Spleen (tissue), 13 donors: ENCODE measurements at places on chromosomes 2 and 18. TPM values are rescaled to one million over a fixed set of nuclear protein-coding genes. Genes with fewer than 3 reads are reported as not detected.

GRCh38 chr18:48864876-48865275 is 85.9 kb downstream of the SMAD7 start:
- H3K27me3 ChIP-seq: no peaks in the 10 kb centered on the region
- H3K4me3 ChIP-seq: no peak overlapping the region
- no peak overlapping the region for H3K27ac ChIP-seq

DNA sequence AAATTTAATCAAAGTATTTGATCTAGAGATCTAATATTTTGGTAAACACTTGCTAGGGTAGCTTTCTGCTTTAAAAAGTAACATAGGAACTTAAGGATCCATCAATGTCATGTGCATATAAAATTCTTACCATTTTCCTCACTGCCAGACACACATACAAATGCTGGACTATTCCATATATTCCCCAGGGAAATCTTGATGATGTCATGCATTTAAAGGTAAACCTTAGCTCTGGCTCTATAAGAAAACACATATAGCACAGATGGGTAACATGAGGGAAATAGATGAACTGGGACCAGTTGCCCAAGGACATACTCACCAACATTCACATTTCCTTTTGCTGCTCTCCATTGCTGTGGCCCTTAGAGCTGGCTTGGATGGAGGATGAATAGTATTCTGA is 79.1 kb upstream of the FMNL2 start:
- no peak for DNase-seq
- H3K4me3 ChIP-seq: no peak overlapping the region
- no peaks in the 10 kb centered on the region for H3K36me3 ChIP-seq
- no peaks in the 10 kb centered on the region for H3K4me1 ChIP-seq
- no peak overlapping the region for H3K27ac ChIP-seq

- H3K4me3 ChIP-seq: no peak overlapping the region
- no peaks in the 10 kb centered on the region for H3K36me3 ChIP-seq
- peaks cover 35% of the 10 kb centered on the region for H3K4me1 ChIP-seq
These were observed 39.2 kb downstream of the GRHL1 start for GRCh38 chr2:9990736-9991135.

- no peaks in the 10 kb centered on the region for H3K27me3 ChIP-seq
- no peak for DNase-seq
- H3K27ac ChIP-seq: peak overlapping the region; percentile 24
- no peak overlapping the region for H3K4me3 ChIP-seq
These were observed 155.6 kb upstream of the GLI2 start for GRCh38 chr2:120579916-120580685.

DNA sequence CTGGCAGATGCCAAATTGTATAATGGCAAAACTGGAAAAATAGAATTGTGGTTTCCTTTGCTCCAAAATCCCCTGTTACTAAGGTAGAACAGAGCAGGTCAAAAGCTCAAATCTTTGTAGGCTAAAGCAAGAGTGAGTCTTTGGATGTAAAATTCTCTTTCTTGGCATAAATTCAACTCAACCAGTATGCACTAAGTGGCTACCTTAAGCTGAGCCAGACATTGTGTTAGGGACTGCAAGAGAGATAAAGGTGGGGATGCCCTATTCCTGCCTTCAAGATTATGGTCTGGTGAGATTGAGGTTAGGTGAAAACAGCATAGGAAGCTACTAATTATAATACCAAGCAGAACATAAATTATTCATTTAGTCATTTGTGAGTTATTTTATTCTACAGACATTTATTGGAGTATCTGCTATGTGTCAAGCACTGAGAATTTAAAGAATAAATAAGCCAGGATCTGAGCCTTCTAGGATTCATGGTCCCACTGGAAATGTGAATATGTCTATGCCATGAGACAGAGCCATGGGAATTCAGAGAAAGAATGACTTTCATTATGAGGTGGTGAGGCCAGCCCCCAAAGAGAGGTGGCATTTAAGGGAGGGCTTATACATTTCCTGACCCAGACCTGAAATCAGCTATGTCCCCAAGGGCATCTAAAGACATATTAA is 198.0 kb upstream of the NCKAP5 start:
- H3K4me1 ChIP-seq: no peaks in the 10 kb centered on the region
- no peaks in the 10 kb centered on the region for H3K36me3 ChIP-seq
- DNase-seq: no peak
- H3K27me3 ChIP-seq: no peaks in the 10 kb centered on the region

- no peaks in the 10 kb centered on the region for H3K36me3 ChIP-seq
- H3K27me3 ChIP-seq: no peaks in the 10 kb centered on the region
- H3K4me1 ChIP-seq: no peaks in the 10 kb centered on the region
- H3K4me3 ChIP-seq: no peak overlapping the region
These were observed 301.8 kb upstream of the HNRNPA3 start for GRCh38 chr2:176910828-176911227.

DNA sequence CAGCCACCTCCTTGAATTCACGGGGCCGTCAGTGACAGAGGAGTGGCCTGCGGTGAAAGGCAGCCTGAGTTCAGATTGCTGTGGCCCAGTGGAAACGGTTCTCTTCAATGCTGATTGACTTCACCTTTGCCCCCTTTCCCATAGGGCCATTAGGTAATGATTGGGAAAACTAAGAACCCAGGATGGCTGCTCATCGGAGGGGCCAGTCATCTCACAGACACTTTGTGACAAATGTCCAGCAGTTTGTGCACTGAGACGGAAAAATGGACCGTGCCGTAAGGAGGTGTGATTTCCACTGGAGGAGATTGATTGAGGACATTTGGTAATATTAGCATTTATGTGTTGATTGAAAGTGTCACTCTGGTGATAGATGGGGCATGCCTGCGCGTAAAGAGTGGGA is 59.7 kb upstream of the TPO start:
- no peak overlapping the region for H3K4me3 ChIP-seq
- H3K36me3 ChIP-seq: no peaks in the 10 kb centered on the region
- DNase-seq: no peak
- H3K27me3 ChIP-seq: no peaks in the 10 kb centered on the region

GRCh38 chr2:122328816-122329215 is 573.4 kb downstream of the TSN start:
- H3K27ac ChIP-seq: no peak overlapping the region
- no peaks in the 10 kb centered on the region for H3K36me3 ChIP-seq
- no peaks in the 10 kb centered on the region for H3K27me3 ChIP-seq

- no peak for DNase-seq
- no peak overlapping the region for H3K4me3 ChIP-seq
- peaks cover 49% of the 10 kb centered on the region for H3K36me3 ChIP-seq
- no peak overlapping the region for H3K27ac ChIP-seq
These were observed 22.5 kb downstream of the ELMOD3 start for GRCh38 chr2:85377083-85377482.

- no peak overlapping the region for H3K4me3 ChIP-seq
- H3K27ac ChIP-seq: no peak overlapping the region
- H3K27me3 ChIP-seq: no peaks in the 10 kb centered on the region
- H3K4me1 ChIP-seq: no peaks in the 10 kb centered on the region
- DNase-seq: no peak
These were observed 14.7 kb downstream of the NIFK start for GRCh38 chr2:121721926-121722325.

GRCh38 chr2:173087793-173088496 is 12.3 kb downstream of the MAP3K20 start:
- H3K36me3 ChIP-seq: no peaks in the 10 kb centered on the region
- H3K27ac ChIP-seq: no peak overlapping the region
- no peaks in the 10 kb centered on the region for H3K27me3 ChIP-seq
- DNase-seq: no peak

GRCh38 chr2:97932975-97933662 is 62.6 kb downstream of the TMEM131 start:
- H3K27ac ChIP-seq: no peak overlapping the region
- no peak overlapping the region for H3K4me3 ChIP-seq
- no peak for DNase-seq
- H3K36me3 ChIP-seq: no peaks in the 10 kb centered on the region

DNA sequence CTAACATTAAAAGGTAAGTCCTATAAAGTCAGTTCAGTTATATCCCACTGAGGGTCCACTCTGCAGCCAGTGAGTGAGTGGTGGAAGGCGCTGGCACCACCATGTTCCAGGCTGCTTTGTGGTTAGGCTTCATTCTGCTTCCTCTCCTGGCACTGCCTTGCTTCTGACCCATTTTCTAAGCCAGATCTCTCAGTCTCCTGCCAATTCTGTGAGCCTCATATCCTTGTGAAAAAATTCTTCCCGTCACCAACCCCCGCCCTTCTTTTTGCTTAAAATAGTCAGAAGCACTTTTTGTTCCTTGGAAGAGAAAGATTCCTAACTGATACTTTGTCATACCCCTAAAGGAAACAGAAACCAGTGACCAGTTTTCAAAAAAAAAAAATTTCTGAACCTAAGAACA is 139.8 kb upstream of the NCK2 start:
- no peak overlapping the region for H3K4me3 ChIP-seq
- no peaks in the 10 kb centered on the region for H3K4me1 ChIP-seq
- no peaks in the 10 kb centered on the region for H3K36me3 ChIP-seq
- no peak for DNase-seq
- H3K27me3 ChIP-seq: no peaks in the 10 kb centered on the region
- peak overlapping the region; percentile 69 for H3K27ac ChIP-seq

- H3K27ac ChIP-seq: no peak overlapping the region
- H3K27me3 ChIP-seq: no peaks in the 10 kb centered on the region
- no peak overlapping the region for H3K4me3 ChIP-seq
- H3K4me1 ChIP-seq: peaks cover 72% of the 10 kb centered on the region
- DNase-seq: no peak
- peaks cover 27% of the 10 kb centered on the region for H3K36me3 ChIP-seq
These were observed 25.2 kb downstream of the CAB39 start for GRCh38 chr2:230737791-230738226.

- H3K27me3 ChIP-seq: no peaks in the 10 kb centered on the region
- H3K4me3 ChIP-seq: no peak overlapping the region
- H3K36me3 ChIP-seq: peaks cover 7% of the 10 kb centered on the region
- DNase-seq: no peak
- peaks cover 7% of the 10 kb centered on the region for H3K4me1 ChIP-seq
- H3K27ac ChIP-seq: no peak overlapping the region
These were observed 49.3 kb downstream of the CD226 start for GRCh38 chr18:69898241-69898861.

- no peaks in the 10 kb centered on the region for H3K27me3 ChIP-seq
- no peaks in the 10 kb centered on the region for H3K36me3 ChIP-seq
- no peaks in the 10 kb centered on the region for H3K4me1 ChIP-seq
- DNase-seq: no peak
These were observed 445.7 kb upstream of the SLC14A2 start for GRCh38 chr18:45169610-45170009.

DNA sequence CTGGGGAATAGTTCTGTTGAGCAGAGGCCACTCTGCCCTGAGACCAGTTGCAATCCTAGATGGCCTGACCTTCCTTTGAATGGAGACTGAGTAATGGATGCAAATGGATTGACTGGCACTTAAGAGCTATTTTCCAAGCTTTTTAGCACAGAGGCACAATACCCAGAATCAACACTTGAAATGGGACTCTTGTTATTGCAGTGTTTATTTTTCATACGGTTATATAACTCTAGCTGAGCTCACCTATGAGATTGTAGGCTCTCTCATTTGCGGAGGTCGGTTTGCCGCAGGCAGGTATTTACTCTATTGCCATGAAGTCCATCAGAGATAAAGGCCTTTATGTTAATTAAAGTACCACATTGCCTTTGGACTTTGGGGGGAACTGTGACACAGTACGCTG is 422.3 kb upstream of the CELF4 start:
- no peak overlapping the region for H3K4me3 ChIP-seq
- no peaks in the 10 kb centered on the region for H3K27me3 ChIP-seq
- DNase-seq: no peak
- no peak overlapping the region for H3K27ac ChIP-seq
- no peaks in the 10 kb centered on the region for H3K4me1 ChIP-seq

- no peak overlapping the region for H3K27ac ChIP-seq
- H3K27me3 ChIP-seq: no peaks in the 10 kb centered on the region
- no peak for DNase-seq
- H3K4me3 ChIP-seq: no peak overlapping the region
These were observed 48.1 kb upstream of the TNFRSF11A start for GRCh38 chr18:62277045-62277444.

DNA sequence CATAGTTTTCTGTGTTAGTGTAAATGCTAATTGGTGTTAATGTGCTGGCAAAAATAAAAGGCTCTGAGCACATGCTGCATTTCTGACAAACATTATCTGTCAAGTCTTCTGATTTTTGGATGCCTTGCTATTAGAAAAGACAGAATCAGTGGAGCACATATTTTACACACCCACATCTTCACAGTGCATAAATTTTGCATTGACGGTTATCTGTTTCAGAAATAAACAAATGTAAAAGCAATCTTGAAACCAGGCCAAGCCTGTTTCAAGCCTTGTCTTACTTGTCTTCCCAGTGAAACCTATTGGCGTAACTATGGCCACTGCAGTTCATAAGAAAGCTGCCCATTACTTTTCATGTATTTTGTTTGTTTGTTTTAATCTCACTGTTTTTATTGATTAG is 333.7 kb upstream of the CDH19 start:
- no peak overlapping the region for H3K27ac ChIP-seq
- H3K4me3 ChIP-seq: no peak overlapping the region
- H3K27me3 ChIP-seq: no peaks in the 10 kb centered on the region

DNA sequence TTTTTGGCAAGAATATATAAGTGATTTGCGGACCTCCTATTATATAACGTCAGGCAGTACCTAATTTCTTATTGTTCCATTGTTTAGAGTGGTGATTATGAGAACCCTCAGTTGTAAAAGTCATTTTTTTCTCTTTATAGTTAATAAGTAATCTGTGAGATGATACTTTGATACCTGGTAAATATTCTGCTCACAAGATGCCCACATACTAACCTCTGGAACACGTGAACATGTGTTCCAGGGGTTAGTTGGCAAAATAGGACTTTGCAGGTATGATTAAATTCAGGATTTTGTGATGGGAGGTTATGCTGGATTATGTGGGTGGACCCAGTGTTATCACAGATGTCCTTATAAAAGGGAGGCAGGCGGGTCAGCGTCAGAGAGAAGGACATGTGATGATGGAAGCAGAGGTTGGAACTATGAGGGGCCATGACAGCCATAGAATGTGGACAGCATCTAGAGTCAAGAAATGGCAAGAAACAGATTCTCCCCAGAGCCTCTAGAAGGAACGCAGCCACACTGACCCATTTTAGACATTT is 16.8 kb downstream of the MAIP1 start:
- no peak overlapping the region for H3K4me3 ChIP-seq
- H3K36me3 ChIP-seq: no peaks in the 10 kb centered on the region
- DNase-seq: no peak
- H3K4me1 ChIP-seq: no peaks in the 10 kb centered on the region
- no peaks in the 10 kb centered on the region for H3K27me3 ChIP-seq

GRCh38 chr18:7733642-7734041 is 166.5 kb downstream of the PTPRM start:
- H3K27me3 ChIP-seq: no peaks in the 10 kb centered on the region
- DNase-seq: no peak
- H3K4me1 ChIP-seq: no peaks in the 10 kb centered on the region
- no peaks in the 10 kb centered on the region for H3K36me3 ChIP-seq
- no peak overlapping the region for H3K4me3 ChIP-seq

DNA sequence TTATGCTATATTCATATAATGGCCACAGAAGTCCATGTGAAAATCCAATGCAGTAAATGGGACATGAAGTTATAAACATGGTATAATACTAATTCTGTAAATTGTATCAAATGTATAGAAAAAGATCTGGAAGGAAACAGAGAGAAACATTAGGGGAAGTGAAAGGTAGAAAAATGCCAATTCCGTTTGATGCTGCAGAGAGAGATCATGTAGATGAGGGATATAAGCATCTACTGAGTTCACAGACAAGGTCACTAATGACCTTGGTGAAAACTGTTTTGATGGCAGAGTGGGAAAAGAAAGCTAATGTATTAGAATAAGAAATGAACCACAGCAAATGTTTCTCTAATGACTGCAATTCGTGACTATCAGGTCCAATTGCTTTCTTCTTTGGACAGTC is 56.0 kb downstream of the BARD1 start:
- H3K27me3 ChIP-seq: no peaks in the 10 kb centered on the region
- H3K36me3 ChIP-seq: peaks cover 56% of the 10 kb centered on the region
- no peaks in the 10 kb centered on the region for H3K4me1 ChIP-seq
- no peak overlapping the region for H3K27ac ChIP-seq

Gene PDCD1
- total RNA-seq: 5.5 TPM

Gene MEIS1
- total RNA-seq: 30.4 TPM
